A172 (cell line): ENCODE measurements at places on chromosomes 7 and 10. TPM values are rescaled to one million over a fixed set of nuclear protein-coding genes. Genes with fewer than 3 reads are reported as not detected.

GRCh38 chr7:99392659-99393354 is 15.6 kb downstream of the PDAP1 start:
- DNase-seq = no peak

DNA sequence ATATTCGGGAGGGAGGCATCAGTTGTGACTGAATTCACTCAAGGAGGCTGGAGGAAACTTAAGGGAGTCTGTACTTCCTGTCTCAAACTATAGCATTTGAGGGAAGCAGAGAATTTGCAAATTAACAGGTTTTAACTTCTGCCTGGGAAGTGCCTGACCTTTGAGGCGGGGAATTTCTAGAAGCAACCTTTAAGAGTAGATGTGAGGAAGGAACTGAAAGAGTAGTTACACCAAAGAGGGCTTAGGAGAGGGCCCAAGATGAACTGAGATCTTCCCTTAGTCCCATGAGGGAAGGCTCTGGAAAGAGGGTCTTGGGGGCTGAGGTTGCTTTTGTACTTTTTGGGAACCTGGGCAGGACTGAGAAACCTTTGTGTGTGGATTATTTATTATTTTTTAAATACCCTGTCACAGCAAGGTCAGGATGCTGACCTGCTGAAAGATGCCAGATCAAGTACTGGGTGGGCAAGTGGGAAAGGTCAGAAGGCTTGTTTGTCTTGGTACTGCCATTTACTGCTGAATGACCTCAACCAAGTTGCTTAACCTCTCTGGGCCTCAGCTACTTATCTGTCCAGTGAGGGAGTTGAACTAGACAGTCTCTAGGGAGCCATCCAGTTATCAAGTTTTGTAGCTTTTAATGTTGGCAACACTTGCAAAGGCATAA is 2.4 kb downstream of the GPR158 start:
- DNase-seq = no peak

DNA sequence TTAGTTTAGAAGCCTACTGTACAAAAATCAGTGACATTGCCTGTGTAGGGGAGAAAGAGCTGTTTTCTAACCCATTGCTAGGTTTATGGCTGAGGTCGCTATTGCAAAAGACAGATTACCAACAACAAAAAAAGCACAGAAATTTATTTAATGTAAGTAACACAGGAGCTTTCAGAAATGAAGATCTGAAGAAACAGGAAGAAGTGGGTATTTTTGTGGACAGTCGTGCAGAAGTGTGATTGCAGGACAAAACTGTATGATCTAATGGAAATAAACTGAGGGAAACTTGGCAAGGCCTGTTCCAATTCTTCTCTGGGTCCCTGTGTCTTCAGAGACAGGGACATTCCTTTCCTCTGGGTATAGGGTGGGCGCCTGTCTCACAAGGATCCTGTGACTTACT is 87.4 kb downstream of the APBB1IP start:
- DNase-seq = no peak

- DNase-seq = peak; percentile 52
Observed at GRCh38 chr7:70040970-70041766, 442.9 kb downstream of the AUTS2 start.

- no peak for DNase-seq
Observed at GRCh38 chr7:29204491-29205272, 10.1 kb downstream of the CHN2 start.

- DNase-seq = no peak
Observed at GRCh38 chr7:22801912-22802311, 20.7 kb downstream of the TOMM7 start.

DNA sequence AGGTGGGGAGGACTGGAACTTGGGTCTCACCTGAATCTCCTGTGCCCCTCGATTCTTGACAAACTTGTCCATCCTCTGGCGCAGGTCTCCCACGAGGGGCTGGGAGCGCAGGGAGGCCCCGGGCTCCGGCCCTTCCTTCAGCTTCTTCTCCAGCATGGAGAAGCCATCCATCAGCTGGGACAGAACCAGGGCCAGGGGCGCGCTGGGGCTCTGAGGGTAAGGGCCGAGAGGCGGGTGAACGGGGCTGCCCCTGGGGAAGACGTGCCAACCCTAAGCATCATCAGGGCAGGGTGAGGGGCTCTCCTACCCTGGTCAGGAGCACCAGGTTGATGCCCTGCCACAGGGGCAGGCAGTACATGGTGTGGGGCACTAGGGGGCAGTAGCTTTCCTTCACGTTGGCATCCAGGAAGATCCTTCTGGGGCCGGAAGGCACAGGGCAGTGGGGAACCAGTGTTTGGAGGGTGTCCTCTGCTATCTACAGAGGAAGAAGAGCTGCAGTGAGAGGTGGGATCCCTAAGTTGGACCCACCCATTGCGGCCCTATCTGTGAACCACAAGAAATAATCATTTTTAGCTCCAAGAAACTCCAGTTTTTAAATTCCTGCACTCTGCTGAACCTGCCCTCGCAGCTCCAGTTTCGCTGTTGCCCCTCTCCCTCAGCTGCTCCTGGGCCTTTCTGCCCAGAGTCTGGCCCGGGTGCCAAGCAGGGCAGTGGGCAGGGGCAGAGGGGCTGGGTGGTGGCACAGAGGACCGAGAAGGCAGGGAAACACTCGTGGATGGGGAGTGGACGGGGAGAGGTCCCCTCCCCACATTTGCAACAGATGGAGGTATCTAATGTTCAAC is 10.8 kb upstream of the PYROXD2 start:
- peak; percentile 45 for DNase-seq

GRCh38 chr7:50069613-50070012 is 23.4 kb downstream of the ZPBP start:
- DNase-seq = no peak

DNA sequence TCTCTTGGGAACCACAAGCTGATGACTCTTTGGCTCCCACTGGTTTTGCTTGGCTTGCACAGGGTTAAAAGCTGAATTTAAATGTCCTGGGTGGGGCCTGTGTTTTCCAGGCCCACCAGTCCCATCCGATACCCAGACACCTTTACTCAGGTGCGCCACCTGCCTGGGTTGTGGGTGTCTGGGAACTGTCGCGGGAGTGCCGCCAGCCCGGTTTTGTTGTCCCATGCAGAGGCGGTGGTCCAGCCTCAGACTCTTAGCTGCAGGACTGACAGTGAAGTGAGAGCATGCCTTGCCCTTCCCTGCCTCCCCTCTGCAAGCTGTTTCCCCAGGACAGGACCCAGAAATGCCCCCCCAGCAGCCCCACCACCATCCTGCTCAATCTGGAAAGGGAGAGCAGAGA is 255.6 kb upstream of the ZNF32 start:
- no peak for DNase-seq

DNA sequence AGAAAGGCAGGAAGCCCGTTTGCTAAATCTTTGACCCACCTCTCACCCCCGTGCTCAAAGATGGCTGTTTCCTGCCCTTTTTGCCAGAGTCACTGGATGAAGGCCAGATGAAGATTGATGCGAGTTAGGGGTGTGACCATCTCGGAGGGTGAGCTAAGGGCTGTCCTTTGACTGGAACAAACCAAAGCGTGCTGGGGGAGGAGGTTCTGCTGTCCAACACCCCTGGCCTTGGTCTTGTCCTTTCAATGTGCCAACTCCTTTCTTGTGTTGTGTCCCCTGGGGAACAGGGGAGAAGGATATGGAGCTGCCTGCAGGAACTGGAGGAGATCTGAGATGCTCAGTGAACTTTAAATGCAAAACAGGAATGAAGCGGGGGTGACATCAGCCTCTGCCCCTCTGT is 90.3 kb upstream of the ADAM12 start:
- DNase-seq = no peak

DNA sequence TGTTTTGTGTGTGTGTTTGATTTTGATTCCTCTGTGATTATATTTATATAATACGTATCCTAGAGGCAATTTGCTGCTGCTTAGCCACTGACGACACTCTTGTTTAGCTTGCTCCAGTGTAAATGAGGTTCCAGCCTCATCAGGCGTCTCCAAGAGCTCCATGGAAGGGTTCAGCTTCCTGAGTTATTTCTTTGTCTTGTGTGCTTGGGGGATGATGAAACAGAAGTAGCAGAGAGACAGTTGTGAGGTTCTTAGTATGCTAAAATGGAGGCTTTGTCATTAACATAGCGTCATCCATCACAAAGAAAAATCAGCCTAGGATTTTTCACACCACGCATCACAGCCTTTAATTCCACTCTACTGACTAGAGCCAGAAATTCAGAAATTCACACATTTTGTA is 85.1 kb downstream of the KLF6 start:
- DNase-seq = no peak

DNA sequence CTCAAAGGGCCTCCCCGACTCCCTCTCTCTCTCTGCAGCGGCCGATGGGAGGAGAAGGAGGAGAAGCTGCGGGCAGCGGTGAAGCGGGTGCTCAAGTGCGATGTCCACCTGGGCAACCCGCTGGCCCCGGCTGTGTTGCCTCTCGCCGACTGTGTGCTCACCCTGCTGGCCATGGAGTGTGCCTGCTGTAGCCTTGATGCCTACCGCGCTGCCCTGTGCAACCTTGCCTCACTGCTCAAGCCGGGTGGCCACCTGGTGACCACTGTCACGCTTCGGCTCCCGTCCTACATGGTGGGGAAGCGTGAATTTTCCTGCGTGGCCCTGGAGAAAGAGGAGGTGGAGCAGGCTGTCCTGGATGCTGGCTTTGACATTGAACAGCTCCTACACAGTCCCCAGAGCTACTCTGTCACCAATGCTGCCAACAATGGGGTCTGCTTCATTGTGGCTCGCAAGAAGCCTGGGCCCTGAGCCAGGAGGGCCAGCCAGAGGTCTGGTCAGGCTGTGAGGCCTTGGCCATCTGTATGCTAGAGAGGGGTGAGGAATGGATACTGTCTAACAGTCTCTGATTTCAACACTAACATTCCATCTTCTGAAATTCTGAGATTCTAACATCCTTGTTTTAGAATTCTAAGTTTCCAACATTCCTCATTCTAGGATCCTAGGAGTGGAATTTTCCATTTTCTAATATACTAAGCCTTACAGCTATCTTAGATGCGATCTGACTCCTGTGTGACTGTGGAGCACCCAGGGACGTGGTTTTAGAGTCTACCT is 3.6 kb downstream of the INMT start:
- DNase-seq = no peak

DNA sequence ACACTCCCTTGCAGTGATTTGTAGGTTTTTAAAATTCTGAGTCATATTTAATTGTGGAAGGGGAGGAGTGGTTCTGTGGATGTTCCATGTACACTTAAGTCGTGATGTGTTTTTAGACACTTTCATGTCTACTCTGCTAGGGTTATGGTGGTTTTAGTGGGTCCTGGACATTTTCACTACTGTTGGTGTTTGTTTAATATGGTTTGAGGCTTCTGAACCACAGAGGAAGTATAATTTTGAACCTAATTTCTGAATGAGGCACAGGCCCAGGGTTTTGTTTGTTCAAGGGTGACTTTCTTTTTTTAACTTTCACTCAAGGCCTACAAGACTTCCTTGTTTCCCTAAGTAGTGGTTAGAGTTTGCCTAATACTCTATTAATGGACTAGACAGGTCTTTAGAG is 13.3 kb downstream of the SLC26A5 start:
- DNase-seq = peak; percentile 21

GRCh38 chr10:49539320-49539885 is 482 bp upstream of the ERCC6 start:
- DNase-seq = peak; percentile 13

DNA sequence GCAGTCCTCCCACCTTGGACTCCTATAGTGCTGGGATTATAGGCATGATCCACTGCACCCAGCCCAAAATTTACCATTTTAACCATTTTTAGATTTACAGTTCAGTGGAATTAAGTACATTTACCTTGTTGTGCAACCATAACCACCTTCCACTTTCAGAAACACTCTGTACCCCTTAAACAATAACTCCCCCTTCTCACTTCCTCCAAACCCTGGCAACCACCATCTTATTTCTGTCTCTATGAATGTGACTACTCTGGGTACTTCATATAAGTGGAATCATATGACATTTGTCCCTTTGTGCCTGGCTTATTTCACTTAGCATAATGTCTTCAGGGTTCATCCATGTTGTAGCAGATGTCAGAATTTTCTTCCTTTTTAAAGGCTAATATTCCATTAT is 33.6 kb downstream of the SUFU start:
- DNase-seq = no peak

DNA sequence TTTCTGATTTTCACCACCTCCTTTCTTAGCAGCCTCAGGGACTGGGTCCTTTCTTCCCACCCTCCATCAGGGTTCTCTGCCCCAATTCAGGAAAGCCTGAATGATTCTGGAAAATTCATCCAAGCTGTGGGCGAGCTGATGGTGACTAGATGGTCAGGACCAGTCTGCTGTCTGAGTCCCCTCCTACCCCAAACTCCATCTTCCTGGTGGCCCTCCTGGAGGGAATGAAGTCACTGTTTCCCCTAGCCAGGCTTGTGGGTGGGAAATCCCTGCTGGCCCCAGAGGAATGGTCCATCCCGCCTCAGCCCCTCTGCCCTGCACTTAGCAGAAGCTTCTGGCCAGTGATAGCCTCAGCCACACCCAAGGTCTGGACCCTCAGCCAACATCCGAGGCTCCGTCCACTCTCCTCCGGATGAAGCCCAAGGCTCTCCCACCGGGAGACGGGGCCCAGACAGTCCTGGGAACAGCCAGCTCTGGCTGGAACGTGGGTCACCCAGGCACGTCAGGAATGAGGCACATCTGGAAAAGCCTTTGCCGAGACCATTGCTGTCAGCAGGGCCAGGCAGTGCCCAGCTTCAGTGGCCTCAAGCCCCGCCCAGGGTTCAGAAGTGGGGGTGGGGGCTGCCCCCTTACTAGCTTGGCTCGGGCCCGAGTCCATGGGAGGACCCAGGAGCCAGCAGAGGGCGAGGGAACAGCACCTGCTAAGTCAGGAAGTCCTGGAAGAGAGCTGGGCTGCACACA is 4.0 kb upstream of the AQP1 start:
- no peak for DNase-seq

DNA sequence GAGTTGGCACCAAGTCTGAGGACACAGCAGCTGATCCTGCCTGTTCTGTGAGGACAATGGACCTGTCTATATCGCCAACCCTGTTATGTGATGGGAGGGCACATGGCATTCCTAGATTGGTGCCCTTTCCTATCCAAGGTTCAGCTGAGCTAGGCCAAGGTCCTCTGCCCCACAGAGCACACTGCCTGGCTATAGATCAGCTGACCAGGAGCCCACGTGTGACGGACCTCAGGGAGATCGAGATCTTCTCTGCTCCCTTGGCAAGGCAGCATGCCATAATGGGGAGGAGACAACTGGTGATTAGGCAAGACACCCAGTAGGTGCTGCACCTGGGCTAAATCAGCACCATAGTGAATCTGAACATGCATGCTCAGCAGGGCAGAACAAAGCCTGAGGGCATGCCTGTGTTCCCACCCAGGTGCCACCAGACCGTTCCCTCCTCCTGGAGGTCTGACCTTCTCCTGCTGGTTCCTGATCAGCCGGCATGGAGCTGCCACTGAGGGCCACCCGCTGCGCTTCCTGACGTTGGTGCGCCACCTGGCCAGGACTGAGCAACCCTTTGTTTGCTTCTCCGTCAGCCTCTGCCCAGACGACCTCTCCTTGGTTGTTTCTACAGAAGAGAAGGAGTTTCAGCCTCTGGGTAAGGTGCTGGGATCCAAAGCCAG is 93.7 kb downstream of the WDFY4 start:
- no peak for DNase-seq

Gene IFIT5
- total RNA-seq = 35.5 and 38.5 TPM in 2 replicates

Gene MEOX2
- total RNA-seq = not detected in 2 replicates

Gene CRYGN
- 1.2 TPM in 1 of 2 replicates, not detected in the other for total RNA-seq

Gene UCMA
- total RNA-seq = not detected in 2 replicates

Gene NSMCE4A
- 30.0 and 38.8 TPM in 2 replicates for total RNA-seq

Gene MINDY3
- total RNA-seq = 18.6 and 18.7 TPM in 2 replicates

Gene LIPJ
- total RNA-seq = 0.10 TPM in 1 of 2 replicates, not detected in the other

Gene SPDYE16
- total RNA-seq = not detected in 2 replicates
